ENCODE measurements at places on chromosomes 12 and 14. TPM values are rescaled to one million over a fixed set of nuclear protein-coding genes. Genes with fewer than 3 reads are reported as not detected.
A peak's percentile ranks its signal among the peaks of the same experiment; 100 is the strongest.

GAS2L3 gene
- polyA plus RNA-seq = 1.7 TPM

KRT7 gene
- 173 TPM for polyA plus RNA-seq

DNA sequence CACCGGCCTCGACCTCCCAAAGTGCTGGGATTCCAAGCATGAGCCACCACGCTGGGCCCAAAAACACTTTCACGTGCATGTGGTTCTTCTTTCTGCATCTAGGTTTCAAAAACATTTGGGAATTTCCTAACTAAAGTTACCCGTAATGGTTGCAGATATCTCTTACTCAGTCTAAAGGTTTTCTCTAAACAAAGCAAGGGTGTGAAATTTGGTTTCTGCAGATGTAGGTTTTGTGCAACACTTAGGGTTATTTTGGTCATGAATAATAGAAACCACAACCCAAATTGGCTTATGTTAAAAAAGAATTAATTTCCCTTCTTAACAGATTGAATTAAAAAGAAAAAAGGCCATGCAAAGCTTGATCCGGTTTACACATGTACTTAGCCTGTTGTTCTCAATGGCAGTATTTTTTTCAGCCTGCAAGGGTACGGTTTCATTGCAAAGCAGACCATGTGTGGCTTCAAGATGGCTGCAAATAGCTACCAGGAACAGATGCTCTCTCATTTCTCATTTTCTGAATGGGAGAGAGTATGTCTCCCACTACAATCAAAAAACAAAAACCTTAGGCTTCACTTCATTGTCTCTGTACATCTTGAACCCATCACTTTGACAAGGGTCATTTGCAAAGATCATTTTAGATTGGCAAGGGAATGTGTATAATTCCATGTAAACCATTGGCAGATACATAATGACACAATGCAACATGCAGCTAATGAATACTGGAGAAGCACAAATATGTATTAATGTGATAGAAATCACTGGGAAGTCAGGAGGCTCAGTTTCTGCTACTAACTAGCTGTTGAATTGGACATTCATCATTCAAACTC, 491.2 kb upstream of the FLRT2 start:
- no peak for DNase-seq

DNA sequence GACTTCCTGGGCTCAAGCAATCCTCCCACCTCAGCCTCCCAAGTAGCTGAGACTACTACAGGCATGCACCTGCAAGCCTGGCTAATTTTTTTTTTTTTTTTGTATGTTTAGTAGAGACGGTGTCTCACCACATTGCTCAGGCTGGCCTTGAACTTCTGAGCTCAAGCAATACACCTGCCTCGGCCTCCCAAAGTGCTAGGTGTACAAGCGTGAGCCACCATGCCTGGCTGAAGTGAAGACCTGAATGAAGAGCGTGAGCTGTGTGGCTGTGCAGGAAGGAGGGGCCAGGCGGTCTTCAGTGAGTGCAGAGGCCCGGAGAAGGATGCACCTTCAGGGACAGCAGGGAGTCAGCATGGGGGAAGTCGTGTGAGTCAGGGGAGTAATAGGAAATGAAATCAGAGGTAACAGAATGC, 14.9 kb upstream of the NFKBIA start:
- no peak for DNase-seq

DNA sequence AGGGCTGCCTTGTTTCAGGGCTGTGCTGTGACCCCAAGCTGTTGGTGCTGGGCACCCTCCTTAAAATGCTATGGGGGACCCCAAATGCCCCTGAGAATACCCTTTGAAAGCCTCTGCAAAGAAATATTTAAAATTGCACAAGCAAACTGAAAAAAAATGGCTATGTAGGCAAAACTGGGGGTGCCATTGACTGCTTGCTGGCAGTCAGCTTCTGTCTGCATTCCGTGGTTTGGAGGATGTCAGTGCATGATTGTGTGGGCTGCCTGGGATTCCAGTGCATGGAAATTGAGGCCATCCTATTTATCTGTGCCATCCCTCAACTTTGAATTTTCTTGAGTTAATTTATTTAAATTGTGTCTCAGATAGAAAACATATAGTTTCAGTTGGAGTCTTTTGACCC, 113.7 kb upstream of the RTL1 start:
- no peak for DNase-seq

DNA sequence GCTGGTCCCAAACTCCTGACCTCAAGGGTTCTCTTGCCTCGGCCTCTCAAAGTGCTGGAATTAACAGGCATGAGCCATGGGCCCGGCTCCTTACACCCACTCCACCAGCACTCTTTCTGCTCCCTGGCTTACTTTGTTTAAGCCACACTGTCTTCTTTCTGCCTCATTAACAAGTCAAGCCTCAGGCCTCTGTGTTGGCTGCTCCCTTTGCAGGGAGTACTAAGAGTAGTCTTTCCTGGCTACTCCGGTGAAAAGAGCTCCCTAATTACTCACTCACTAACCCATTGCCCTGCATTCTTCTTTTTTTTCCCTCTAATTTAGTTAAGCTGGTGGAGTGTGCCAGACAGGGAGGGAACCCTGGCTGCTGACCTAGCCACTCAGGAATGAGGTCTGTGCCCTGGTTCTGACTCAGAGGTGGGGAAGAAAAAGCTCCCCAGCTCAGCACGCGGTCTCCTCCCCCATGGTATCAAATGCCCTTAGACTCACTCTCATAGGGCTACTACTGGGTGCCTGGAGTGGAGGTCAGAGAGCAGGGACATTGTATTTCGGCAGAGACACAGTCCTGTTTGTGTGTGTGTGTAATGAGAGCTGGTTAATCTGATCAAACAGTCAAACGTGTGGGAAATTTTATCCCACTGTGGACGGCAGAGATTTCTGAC, 19.8 kb downstream of the GALNT6 start:
- DNase-seq = peak; percentile 97

AKAP6 gene
- polyA plus RNA-seq = 0.92 TPM

- DNase-seq = no peak
These were observed 5.5 kb upstream of the TMEM132D start for GRCh38 chr12:129909051-129910020.

DNA sequence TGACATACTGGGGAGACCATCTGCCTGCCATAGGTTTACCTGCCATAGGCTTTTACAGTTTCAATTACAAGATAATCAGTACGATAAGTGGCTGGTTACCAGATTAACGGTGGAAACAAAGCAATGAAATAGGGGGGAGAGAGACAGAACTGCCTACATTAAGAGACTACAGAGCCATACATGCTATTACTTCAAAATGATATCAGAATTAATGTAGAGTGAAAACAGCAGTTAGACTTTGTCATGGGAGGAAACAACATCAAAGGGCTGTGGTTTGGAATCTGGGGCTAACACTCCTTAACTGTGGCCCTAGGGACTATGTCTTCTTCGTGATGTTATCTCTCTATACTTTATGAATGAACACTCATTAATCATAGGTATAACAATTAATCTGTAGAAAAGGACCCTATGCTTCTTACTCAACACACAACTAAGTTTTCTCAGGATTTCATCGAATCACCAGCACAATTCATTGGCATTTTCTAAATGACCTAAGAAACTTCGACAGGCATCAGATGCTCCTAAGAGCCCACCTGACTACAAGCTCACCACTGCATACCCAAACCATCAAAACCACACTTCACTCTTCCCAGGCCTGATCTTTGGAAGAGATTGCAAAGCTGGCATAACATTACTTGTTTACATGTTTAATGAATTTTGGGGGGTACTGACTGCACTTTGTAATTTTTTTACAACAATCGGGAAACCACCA, 475.6 kb upstream of the SOX5 start:
- no peak for DNase-seq

CALM1 gene
- polyA plus RNA-seq = 469 TPM

ZFC3H1 gene
- polyA plus RNA-seq = 11.2 TPM

SMCO2 gene
- not detected for polyA plus RNA-seq

DNA sequence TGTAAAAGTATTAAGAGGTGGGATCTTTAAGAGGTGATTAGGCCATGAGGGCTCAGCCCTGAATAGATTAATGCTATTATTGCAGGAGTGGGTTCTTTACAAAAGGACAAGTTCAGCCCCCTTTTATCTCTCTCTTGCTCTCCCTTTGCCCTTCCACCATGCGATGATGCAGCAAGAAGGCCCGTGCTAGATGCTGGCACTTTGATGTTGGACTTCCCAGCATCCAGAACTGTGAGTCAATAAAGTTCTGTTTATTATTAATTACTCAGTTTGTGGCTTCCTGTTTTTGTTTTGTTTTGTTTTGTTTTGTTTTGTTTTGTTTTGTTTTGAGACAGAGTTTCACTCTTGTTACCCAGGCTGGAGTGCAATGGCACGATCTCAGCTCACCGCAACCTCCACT, 10.1 kb downstream of the RNASE1 start:
- DNase-seq = no peak

DNA sequence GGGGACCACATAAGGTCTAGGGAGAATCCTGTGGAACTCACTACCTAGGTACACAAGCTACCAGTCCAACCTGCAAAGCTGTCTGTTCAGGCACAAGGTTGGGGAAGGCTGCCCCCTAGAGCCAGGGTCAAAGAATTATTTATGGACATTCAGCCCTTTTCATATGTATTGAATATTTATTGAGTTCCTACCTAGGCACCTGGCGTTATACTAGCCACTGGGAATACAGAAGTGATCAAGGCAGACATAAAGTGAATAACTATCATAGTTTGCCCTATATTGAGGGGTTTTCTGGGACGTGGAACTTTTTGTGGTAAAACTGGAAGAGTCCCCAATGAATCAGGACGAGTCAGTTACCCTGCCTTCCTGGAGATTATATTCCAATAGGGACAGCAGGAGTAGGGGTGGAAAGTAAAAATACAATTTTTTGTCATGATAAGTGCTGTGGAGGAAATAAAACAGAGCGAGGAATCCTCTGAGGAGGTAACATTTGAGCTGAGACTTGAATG, 5.8 kb upstream of the SLC48A1 start:
- DNase-seq = no peak

STYK1 gene
- polyA plus RNA-seq = 0.58 TPM

CCDC91 gene
- 17.5 TPM for polyA plus RNA-seq

GRCh38 chr14:36467332-36467731, 52.7 kb downstream of the NKX2-1 start:
- DNase-seq = no peak

DNA sequence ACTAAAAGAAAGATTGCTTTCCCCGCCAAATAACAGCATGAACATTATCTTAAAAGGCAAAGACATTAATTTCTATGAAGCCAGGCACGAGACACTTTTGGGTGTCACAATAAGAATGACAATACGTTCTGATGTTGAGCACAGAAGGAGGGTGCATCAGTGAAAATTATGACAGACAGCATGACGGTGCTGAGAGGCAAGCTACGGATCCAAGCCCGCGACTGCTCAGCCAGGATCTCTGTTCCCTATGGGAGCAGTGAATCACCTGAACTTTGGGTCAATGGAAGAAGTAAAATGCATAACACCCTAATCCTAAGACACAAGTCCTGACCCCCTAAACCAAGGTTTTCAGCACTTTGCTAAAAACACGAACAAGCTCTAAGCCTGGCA, 51.7 kb downstream of the SLC25A47 start:
- no peak for DNase-seq

PLEK2 gene
- 11.4 TPM for polyA plus RNA-seq

DNA sequence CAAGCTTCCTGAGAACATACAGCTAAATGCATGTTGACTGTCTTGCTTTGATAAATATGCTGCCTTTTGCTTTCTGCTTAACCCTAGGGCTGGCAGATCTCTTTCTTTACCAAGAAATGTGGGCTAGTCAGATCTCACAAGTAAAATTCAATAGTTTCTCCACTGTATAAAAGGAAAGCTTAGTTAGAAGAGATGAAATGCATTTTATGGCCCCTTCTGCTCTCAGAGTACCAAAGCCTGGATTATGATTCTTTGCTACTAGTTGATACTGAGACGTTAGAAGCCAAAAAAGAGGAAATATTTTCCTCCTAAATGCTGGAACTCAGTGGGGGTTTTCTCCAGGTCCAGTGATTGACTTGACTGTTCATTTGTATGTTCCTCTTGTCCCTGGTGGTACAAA, 552.7 kb downstream of the SNAPC1 start:
- no peak for DNase-seq

FOXG1 gene
- polyA plus RNA-seq = not detected

DNA sequence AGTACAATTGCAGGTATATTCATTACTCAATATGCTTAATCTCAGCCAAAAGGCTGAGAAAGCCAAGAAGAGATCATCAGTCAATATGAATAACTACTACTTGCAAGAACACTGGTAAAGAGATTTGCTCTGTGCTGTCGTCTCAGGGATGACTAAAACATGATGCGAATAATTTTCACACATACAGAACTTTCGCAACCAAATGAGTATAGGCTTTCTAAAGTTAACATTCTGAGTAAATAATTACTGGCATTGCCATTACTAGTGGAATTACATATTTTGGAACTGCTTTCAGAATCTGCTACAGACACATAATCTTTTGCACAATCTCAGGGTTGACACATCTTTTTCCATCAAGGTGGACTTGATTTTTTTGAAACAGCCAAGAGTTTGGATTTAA, 24.7 kb downstream of the NCKAP1L start:
- DNase-seq = no peak

PIK3C2G gene
- polyA plus RNA-seq = 4.4 TPM

Data from kidney (tissue), 22 donors.